Cerebellum (tissue), 4 donors: ENCODE measurements at places on chromosomes 5 and 9. TPM values are rescaled to one million over a fixed set of nuclear protein-coding genes. Genes with fewer than 3 reads are reported as not detected.

- DNase-seq = no peak
These were observed 119.0 kb upstream of the SLC25A48 start for GRCh38 chr5:135715267-135716055.

- DNase-seq = no peak
These were observed 820.1 kb downstream of the CDH12 start for GRCh38 chr5:22033066-22033465.

DNA sequence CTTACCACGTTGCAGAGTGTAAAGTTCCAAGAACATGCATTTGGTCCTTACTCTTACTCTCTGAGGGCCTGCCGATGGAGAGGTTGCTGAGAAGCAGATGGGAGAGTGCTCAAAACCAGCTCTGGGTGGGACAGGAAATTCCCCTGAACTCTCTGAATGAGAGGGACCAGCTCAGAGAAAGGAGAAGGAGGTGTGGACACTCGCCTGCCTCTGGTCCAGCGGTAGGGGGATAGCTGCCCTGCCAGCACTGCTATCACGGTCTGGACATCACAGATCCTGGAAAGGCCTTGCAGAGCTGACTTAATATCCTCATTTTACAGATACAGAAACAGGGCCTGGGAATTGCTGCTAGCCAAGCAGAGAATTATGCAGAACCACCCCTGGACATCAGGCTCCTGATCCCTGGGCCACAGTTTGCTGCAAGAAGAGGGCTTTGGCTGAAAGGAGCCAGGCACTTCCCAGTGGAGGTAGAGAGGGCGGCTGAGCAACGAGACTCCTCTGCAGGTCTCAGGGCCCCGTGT is 4.9 kb downstream of the TRAF1 start:
- DNase-seq = no peak

GRCh38 chr9:36499174-36499890 is 73.4 kb upstream of the MELK start:
- no peak for DNase-seq

TRIO gene
- 422 TPM for total RNA-seq

QRFP gene
- not detected for total RNA-seq

DNA sequence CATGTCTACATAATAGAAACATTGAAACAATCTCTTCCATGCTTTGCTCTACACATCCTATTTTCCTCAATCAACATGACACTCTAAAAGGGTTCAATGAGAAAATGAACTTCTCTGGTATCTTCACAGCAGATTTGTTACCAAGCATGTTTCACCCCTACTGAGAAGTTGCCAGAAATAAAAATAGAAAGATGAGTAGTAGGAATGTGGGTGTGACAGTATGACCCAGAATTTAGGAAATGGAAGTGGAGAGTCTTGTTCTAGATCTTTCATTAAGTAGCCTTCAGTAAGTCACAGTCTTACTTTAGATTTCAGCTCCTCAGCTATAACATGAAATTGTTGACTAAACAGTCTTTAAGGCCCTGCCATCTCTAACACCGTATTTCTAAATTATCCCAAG is 581.8 kb downstream of the EFNA5 start:
- no peak for DNase-seq

SQSTM1 gene
- 53.8 TPM for total RNA-seq

DNA sequence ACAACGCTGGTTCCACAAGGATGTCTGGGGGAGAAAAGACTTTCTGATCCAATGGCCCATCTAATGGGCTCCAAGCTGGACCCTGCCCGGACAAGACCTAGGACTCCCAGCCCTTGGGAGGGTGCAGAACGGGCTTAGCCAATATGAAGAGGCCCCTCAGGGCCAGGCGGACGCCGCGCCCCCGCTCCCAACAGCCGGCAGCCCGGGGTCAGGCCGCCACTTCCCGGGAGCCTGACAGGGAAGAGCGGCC is 493 bp downstream of the P4HA2 start:
- no peak for DNase-seq

PSD2 gene
- total RNA-seq = 16.7 TPM

- DNase-seq = no peak
These were observed 122.3 kb upstream of the ABCA1 start for GRCh38 chr9:105050296-105050695.

- no peak for DNase-seq
These were observed 17.2 kb downstream of the PAM start for GRCh38 chr5:102772273-102772672.

DNA sequence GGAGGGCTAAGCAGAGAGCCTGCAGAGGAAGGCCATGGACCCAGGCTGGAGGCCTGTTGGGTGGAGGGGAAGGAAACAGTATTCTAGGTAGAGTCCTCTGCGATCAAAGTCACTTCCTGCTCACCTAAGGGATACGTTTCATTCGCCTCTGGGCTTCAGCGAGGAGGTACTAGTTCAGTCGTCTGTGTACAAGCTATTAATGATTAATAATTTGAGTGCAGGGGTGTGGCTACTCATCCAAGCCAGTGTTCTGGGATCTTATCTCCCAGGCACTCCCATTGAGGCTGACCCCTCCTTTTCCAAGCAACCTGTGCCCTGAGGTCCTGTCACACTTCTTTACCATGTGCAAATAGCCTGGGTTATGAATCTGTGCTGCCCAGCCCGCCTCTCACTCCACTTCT is 25.2 kb downstream of the RALGPS1 start:
- DNase-seq = no peak

DNA sequence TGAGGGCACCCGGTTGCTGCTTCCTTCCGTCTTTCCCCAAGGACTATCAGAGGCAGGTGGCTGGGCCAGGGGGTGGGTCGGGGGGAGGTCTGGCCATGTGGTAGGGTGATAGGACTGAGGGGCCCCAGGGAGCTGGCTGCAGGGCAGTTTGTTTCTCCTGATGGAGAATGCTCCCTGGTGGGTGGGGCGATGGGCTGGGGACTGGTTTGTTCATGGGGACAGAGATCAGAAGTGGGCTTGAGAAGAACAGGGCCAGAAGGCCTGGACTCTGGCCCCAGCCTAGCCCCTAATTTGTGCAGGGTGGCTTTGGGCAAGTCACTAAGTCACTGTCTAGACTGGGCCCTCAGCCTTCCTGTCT is 117.4 kb downstream of the RGS3 start:
- DNase-seq = no peak

DMRT3 gene
- total RNA-seq = not detected

DNA sequence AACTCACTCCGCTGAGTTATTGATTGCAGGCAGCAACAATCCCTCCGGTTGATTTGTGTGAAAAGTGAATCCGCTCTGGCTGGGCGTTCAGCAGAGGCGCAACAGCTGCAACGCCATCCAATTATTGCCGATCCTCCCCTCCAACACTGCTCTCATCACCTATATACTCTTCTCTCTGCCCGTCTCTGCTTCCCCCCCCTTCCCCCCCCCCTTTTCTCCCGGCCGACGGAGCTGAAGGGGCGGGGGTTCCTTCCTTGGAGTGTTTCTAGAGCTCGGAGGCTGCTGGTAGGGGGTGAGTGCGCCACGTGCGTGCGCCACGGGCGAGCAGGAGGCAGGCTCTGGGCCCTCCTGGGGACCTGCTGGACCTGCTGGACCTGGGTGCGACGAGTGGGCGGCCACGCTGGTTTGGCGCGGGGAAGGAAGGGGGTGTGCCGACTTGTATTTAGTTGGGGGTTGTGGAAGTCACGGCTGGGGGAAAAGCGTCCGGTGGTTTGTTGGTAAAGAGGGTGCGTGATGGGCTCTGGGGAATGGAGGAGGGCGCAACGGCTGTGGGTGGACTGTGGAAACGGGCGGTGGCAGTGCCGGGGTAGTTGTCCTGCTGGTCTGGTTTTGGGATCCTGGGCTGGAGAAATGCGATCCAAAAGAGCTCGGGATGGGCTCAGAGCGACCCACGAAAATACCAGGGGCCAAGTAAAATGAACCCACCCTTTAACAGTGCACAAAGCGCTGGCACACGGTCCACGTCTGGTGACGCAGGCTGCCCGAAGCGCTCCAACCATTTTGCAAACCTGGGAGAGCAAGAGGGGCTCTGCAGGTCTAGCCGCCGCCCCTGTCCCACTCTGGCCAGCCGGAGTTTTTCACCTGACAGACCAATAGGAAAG is 6.4 kb upstream of the MEF2C start:
- DNase-seq = peak; percentile 30

DNA sequence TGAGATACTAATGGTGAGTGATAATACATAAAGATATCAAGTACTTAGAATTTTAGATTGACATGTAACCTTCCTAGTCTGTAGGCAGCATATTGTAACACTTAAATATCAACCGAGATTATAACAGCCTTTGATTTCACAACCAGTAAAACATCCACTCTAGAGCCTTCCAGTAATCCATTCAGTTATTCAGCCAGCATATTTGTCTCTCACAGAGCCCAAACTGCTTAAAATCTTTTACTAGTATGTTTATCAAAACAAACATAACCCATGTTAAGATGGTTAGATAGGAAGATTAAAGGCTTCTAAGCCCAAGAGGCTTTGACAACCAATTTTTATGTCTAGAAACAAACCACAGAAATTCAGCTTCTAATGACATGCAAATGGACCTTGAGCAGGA is 177.9 kb upstream of the FST start:
- no peak for DNase-seq

DNA sequence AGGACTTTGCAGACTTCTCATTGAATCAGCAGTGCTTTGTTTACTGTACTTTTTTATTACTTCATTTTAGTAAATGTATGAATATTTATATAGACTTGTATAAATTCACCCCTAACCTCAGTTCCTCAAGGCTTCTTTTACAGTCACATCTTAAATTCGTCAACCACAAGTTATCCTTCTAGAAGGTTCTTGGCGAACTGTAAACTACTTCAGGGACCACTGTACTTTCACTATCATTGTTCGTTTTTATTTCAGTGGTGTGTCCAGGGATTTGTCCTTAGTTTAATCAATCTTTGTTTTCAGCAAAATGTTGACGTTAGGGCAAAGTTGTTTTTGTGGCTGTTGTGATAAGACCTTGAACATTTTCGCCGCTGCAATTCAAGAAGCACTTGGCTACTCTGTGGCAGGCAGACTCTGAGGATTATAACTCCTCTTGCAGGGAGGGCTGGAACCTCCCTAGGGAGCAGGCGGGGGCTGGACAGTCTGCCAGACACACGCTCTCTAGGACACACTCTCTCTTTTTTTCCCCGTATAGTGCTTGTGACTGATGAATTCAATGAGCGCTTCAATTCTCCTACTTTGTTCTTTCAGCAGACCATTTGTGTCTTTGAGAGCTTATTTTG is 252.8 kb downstream of the FBXL7 start:
- DNase-seq = no peak

HMCN2 gene
- 2.3 TPM for total RNA-seq

DNA sequence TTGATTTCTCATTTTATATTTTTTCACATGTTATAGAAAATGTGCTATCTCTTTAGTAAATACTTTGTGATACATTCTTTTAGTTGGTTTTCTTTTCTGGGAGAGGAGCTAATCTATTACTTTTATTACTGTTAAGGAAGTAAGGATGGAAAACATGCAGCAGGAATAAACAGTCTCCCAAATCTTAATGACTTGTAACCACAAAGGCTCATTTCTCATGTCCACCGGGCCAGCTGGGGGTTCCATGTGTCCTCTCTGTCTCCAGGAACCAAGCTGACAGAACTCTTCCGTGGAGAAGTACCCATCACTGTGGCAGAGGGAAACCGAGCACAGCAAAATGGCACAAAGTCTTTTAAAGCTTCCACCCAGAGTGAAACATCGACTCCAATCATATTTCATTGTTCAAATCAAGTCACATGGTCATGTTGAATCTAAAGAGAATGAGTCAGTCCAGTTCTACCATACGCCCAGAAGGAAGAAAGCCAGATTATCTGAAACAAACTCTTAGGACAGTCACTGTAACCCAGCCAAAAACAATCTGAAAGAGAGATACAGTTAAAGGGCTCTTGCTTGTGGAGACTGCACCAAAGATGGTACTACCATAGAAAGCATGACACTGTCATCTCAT is 97.1 kb upstream of the CDH6 start:
- DNase-seq = no peak

DNA sequence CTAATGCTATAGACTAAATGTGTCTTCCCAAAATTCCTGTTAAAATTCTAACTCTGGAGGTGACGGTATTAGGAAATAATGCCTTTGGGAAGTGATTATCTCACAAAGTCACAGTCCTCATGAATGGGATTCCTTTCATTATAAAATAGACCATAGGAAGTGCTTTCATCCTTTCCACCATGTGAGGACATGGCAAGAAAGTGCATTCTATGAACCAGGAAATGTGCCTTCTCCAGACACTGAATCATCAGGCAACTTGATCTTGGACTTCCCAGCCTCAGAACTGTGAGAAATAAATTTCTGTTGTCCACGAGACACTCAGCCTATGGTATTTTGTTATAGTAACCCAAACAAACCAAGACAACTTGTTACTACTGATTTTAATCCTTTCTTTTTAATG is 582.4 kb upstream of the C9orf72 start:
- DNase-seq = no peak
